RPMI8226 (cell line): ENCODE measurements at places on chromosomes 3 and 15.

GRCh38 chr3:35707904-35708303 lies 68.6 kb downstream of the ARPP21 start:
- no peak for DNase-seq

DNA sequence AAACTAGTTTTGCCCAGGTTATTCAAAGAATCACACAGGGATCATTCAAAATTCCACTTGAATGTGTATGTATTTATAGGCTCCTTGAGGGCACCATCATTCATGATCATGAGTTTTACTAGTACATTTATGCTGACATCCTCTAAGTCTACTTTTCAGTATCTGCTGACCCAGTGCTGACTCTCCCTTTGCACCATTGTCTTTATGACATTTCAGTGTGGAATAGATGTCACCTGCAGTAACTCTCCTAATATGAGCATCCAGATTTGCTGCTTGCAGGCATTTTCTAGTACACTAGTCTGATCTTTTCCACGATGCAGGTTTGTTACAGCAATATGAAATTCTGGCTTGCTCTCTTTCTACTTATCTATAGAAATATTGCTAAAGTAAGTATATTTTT lies 1603.5 kb downstream of the SI start:
- peak; percentile 69 for DNase-seq

DNA sequence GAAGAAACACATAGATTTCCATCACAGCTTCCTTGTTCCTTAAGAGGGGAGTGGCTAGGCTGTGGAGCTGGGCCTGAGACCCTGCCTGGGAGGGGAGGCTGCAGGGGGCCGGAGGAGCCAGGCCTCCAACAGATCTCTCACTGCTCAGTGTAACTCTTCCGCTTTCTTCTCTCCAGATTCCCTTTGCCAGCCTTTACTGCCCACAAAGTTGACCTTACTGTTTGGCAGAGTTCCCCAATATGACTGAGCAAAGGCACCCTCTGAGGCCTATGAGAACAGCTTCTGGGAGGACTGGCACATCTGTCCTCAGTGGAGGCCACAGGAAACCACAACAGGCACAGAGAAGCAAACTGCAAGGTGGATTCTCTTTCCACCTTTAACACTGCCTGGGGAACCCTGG lies 38.1 kb downstream of the SLCO2A1 start:
- peak; percentile 60 for DNase-seq

- no peak for DNase-seq
These were observed 581.9 kb upstream of the ZNF717 start for GRCh38 chr3:76367281-76367680.

DNA sequence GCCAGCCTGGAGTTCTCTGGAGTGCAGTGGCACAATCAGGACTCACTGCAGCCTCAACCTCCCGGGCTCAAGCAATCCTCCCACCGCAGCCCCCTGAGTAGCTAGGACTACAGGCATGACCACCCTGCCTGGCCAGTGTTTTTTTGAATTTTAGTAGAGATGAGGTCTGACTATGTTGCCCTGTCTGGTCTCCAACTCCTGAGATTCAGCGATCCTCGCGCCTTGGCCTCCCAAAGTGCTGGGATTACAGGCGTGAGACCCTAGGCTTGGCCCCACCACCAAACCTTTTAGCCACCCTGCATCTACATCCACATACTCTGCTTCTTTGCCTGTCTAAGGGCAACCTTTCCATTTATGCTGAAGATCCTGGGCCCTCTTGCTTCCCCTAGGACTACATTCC lies 4.4 kb downstream of the NUSAP1 start:
- DNase-seq: no peak

DNA sequence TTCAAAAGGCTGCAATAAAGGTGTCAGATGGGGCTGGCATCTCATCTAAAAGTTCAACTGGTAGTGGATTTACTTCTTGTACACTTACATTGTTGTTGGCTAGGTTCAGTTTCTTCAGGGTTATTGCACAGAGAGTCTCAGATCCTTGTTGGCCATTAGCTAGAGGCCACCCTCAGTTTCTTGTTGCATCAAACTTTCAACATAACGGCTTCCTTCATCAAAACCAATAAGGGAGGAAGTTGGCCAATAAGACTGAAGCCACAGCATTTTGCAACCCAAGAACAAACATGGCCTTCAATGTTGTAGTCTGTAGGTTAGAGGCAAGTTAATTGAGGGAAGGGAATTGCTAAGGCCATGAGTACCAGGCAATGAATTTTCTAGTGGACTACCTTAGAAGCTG lies 218.0 kb downstream of the ZBBX start:
- DNase-seq: no peak

DNA sequence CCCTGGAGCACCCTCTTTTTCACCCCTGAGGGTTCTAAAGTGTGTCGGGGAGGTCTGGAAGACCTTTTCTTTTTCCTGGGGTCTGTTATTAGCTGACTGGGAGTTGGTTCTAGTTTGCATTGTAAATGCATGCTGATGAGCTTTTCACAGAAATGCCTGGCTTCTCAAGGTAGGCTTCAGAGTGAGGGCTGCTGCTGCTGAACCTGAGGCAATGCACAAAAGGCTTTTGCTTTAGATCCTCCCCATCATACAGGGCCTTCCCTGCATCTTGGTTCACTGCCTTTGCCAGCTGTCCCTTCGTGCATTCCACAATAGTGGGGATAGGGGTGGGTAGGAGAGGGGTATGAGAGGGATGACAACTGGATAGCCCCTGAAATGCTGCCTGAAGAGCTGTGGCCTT lies 46.6 kb downstream of the FAH start:
- no peak for DNase-seq

DNA sequence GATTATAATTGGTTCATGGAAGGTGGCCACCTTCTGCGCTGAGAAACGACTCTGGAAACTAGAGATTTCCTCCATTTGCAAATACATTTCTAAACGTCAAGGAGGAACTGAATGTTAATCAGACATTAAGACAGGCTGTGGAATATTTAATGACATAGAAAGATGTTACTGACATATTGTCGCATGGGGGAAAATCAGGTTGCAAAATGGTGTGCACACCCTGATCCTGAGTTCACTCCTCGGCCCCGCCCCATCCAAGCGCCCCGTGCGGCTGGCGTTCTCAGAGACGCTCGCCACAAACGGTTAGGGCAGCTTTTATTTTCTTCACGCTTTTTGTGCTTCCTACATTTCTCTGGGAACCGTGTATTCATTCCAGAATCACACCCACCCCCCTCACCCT lies 10.7 kb downstream of the H1-8 start:
- DNase-seq: no peak

- no peak for DNase-seq
These were observed 324.6 kb upstream of the PLSCR5 start for GRCh38 chr3:146929696-146930095.

GRCh38 chr3:158789592-158789991 lies 12.3 kb upstream of the MFSD1 start:
- peak; percentile 23 for DNase-seq

DNA sequence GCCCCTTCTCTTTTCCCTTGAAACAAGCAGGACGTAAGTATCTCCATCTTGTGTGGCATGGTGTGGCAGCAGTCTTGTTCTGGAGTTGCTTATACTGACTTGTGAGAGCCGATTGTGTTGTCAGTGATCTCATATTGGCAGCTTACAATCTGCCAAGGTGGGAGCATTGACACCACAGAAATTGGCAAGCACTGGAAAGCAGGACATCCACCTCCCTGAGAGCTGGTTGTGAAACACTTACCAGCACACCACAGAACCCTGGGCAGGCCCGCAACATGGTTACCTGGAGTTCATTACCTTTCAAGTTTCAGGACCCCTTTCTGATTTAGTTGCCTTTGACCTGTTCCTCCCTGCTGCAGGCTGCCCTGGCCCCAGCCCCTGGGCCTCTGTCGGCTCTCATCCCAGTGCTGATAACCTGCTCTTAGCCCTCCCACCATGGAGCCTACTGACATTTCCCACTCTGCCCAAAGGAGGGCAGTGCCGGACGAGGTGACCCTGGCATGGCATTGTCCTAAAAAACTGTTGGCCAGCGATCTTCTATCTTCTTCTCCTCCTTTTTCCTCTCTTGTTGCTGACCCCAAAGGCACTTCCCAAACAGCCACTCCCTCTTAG lies 10.6 kb upstream of the ATP2B2 start:
- DNase-seq: peak; percentile 29

- no peak for DNase-seq
These were observed 890 bp downstream of the CHRD start for GRCh38 chr3:184380627-184381260.

GRCh38 chr3:43344520-43344919 lies 58.2 kb downstream of the SNRK start:
- DNase-seq: no peak

GRCh38 chr3:155995525-155996370 lies 124.6 kb upstream of the KCNAB1 start:
- DNase-seq: peak; percentile 50

- peak; percentile 61 for DNase-seq
These were observed 8.5 kb upstream of the ILDR1 start for GRCh38 chr3:122030381-122031122.

- no peak for DNase-seq
These were observed 91.2 kb downstream of the KCNAB1 start for GRCh38 chr3:156211583-156211982.

DNA sequence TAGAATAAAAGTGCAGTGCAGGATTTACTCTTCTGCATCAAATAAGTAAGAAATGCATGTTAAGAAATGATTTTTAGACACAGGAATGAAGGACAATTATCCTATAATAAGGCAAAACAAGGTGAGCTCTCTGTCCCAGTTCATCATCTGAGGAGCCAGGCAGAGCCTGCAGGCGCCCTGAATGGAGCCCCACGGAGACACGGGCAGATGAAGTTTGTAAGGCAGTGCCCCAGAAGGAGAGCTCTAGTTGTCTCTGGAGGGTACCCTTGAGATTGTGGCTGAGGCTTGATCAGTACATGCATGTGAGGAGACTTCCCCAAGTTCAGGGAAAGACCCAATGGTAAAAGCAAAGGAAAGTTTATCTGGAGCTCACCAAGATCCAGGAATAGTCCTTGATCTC lies 50.3 kb downstream of the ATP10A start:
- DNase-seq: no peak

GRCh38 chr3:13939206-13939605 lies 59.3 kb upstream of the WNT7A start:
- no peak for DNase-seq

DNA sequence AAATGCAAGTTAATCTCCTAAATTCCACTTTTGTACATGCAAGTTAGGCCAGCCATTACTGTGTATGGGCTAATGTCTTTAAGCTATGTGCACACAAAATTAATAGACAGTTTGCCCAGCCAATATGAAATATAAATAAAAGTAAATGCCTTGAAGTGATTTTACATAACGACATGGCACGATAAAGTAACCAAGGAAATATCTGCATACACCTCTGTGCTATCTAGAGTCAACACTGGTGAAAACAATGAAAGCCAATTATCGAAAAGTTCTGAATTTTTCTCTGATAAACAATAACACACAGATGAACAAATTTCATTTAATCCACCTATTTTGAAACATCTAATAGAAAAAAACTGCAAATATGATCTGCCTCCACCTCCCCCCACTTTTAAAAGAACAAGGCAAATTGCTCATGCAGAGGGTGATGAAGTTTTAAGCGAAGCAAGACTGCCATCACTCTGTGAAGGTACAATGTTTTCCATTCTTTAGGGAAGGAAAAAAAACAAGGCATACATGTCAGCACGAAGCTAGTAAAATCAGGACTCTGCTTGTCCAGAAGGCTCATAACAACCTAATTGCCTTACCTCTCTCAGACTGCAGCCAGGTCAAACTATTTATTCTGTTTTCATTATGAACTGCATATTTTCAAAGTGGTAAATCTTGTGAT lies 317.7 kb downstream of the MECOM start:
- DNase-seq: no peak

DNA sequence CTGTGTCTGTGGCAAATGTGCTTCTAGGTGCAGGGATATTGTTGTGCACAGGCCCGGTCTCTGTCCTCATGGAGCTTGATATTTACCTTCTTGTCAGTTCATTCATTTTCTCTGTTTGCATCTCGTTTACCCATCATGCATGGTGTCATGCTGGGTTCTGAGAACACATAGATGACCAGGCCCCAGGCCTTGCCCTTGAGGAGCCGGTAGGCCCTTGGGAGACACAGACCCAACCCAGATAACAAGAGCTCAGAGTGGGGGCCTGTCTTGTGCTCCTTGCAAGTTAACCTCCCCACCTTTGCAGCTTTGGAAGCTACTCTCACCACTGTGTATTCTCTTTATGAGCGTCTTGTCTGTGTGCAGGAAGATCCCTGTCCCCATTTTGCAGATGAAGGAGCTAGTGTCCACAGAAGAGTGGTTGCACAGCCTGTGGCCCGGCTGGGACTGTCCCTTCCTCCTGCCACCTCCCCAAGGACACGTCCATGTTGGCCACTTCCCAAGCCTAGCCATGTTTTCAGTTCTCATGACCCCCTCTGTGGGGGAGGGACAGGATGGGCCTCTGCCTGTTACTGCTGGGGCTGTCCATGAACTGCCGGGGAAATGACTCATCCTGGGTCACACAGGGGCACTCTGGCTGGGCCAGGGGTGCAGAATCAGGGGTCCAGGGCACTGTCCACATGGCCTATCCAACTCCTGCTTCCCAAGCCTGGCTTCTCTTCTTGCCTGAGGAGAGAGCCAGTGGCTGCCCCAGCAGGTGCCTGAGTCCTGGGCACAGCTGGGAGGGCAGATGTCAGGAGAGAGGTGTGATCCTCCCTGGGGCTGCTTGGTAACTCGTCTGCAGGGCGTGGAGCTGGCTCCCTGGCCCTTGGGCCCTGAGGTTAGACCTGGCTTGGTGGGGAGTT lies 3.4 kb downstream of the SNX33 start:
- no peak for DNase-seq

- no peak for DNase-seq
These were observed 102.1 kb downstream of the RFTN1 start for GRCh38 chr3:16411441-16411840.

GRCh38 chr3:148681080-148681479 lies 16.6 kb upstream of the AGTR1 start:
- no peak for DNase-seq

GRCh38 chr3:184932777-184933176 lies 120.8 kb downstream of the VPS8 start:
- DNase-seq: no peak

GRCh38 chr3:134352031-134352671 lies 22.1 kb downstream of the AMOTL2 start:
- DNase-seq: no peak

DNA sequence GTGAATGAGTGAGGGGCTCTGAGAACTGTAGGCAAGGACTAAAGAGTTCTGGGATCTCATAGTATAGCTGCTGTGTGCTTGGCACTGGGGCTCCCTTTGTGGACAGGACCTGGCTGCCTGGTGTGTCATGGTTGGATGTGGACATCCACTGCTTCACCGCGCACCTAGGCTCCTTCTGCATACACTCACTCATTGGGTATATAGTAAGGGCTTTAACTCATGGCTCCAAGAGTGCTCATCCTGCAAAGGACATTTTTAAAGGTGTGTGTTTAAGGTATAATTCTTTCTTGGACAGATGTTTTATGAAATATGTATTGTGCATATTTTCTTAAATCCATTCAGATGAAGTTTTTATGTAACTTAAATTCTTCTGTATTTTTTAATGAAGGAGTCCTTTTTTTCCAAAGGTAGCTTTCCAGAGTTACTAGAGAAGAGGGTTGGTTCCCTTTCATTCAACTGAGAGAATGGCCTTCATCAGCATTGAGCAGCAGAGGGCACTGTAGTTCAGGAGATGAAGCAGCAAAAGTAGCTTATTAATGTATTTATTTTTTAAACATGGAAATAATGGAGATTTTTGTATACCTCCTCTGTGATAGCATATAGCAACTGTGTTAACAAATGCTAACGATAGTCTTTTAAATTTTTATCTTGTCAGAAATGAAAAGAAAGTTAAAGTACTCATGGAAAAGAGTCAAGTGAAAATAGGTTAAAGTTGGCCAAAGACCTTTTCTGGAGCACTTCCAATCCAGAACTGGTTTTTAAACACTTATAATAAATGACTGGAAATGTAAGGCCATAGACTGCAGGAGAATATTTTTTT lies 25.2 kb downstream of the OXNAD1 start:
- DNase-seq: peak; percentile 32
